ENCODE measurements at places on chromosomes 5 and 9.

- no peak for DNase-seq
These were observed 59.4 kb downstream of the GRAMD2B start for GRCh38 chr5:126482591-126482990.

GRCh38 chr9:134356496-134357470 lies 30.5 kb downstream of the RXRA start:
- DNase-seq: no peak

- no peak for DNase-seq
These were observed 6.0 kb downstream of the POU5F2 start for GRCh38 chr5:93735378-93735777.

DNA sequence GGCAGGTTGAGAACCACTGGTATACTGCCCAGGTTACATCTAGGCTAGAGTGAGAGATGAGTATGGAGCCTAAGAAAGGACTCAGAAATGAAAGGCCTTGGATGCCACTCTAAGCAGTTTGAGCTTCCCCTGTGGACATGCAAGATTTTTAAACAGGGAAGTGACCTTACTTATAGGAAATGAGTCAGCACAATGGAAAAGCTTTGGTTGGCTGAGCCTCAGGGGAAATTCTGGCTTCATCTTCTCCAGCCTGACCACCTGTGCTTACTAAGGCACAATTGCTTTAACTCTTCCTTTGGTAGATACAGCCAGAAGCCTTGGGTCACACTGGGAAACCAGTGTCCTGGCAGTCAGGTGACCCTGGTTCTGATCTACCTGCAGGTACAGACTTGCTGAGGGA lies 380.2 kb upstream of the ZNF462 start:
- DNase-seq: no peak

DNA sequence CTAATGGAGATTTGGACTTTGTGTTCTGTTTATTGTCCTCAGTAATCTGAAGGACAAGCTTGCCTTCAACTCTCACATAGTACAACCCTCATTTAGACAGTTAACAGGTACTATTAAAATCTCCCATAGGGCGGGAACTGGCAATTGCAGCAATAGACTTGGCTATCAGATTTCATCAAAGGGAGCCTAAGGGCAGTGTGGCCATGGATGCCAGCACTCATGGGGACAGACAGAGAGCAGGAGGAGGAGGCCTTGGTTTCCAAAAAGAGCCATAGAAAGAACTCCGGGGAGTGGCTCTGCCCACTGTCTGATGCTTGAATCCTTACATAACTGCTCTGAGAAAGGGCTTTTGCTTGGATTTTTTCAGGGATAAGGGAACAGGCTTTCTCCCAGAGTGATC lies 6.8 kb downstream of the SLC36A1 start:
- no peak for DNase-seq

DNA sequence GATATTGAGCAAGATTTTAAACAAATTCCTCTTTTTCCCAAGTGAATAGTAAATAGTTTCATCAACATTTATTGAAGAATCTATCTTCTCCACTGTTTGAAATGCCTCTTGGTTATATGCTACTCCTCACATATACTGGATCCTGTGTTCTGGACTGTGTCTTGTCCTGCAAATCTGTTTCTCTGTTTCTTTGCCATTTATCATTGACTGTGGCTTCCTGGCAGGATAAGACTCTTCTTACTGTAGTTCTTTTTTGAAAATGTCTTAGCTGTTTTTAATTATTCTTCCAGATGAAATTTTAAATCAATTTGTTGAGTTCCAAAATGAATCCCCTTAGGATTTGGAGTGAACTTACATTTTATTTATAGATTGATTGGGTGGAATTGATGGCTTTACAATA lies 27.8 kb downstream of the RALGPS1 start:
- no peak for DNase-seq

DNA sequence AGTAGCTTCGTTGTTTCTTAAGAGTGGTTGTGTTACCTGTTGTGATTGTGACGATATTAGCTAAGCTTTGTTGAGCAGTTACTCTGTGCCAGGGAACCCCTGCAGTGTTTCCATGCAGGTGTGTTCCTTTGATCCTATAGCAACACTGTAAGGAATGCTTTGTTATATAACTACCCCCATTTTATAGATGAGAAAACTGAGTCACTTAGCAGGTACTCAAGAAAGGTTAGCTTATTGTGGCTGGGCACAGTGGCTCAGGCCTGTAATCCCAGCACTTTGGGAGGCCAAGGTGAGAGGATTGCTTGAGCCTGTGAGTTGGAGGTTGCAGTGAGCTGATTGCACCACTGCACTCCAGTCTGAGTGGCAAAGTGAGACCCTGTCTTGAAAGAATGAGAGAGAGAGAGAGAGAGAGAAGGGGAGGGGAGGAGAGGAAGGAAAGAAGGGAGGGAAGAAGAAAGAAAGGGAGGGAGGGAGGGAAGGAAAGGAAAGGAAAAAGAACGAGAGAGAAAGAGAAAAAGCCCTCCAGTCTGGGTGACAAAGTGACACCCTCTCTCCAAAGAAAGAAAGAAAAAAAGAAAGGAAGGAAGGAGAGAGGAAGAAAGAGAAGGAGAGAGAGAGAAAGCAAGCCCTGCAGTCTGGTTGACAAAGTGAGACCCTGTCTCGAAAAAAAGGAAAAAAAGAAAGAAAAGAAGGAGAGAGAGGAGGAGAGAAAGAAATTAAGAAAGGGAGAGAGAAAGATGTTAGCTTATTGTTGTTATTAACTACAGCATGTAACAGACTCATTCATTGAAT lies 85.6 kb upstream of the RARS1 start:
- no peak for DNase-seq

DNA sequence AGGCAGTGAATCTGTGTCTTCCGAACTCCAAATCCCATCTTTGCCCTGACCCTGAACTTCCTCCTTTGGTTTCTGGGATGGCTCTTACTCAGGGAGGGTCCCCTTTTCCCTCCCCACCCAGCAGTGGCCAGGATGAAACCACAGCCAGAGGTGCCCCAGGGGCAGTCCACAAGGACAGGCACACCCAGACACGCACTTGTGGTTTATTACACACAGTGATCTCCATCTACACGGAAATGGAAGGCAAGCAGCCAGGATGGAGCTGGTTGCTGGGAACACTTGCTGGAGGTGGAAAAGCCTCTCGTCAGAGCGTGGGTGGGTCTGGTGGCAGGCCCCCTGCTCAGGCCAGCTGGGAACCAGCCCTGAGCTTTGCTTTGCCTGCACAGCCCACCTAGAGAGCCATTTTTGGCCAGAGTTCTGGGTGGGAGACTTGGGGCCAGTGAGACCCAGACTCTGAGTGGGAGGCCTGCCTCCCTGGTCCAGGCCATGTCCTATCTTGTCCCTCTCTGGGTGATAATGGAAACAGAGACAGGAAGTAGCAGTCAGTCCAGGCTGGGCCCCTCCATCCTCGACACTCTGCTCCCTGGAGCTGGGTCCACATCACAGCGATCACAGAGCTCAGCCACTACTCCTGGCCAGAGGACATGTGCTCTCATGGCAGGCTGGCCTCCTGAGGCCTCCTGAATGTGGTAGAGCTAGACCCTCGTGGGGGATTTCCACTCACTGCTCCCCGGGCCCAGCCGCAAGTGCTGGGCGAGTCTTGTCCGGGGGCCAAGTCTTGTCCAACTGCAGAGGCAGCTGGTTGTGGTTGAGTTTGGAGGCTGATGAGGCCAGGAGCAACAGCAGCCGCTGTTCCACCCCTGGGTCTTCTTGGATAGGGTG lies 5.1 kb upstream of the PHYKPL start:
- no peak for DNase-seq

GRCh38 chr9:133100506-133101355 lies 20.3 kb downstream of the RALGDS start:
- DNase-seq: no peak

- DNase-seq: no peak
These were observed 16.7 kb upstream of the TNPO1 start for GRCh38 chr5:72799721-72800120.

DNA sequence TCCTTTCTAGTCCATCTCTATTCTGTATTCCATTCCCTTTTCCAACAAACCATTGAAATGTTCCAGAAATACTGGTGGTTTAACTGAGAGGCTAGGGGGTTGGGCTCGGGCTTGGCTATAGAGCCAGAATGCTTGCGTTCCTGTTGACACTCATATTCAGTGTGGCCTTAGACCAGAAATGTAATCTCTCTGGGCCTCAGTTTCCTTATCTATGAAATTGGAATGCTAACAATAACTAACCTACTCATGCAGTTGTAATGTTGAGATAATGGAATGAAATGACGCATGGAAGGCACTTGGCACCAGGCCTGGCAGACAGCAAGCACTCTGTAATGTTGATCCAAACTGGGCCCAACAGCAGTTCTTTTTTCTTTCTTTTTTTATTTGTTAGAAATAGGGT lies 26.8 kb downstream of the JADE2 start:
- no peak for DNase-seq

DNA sequence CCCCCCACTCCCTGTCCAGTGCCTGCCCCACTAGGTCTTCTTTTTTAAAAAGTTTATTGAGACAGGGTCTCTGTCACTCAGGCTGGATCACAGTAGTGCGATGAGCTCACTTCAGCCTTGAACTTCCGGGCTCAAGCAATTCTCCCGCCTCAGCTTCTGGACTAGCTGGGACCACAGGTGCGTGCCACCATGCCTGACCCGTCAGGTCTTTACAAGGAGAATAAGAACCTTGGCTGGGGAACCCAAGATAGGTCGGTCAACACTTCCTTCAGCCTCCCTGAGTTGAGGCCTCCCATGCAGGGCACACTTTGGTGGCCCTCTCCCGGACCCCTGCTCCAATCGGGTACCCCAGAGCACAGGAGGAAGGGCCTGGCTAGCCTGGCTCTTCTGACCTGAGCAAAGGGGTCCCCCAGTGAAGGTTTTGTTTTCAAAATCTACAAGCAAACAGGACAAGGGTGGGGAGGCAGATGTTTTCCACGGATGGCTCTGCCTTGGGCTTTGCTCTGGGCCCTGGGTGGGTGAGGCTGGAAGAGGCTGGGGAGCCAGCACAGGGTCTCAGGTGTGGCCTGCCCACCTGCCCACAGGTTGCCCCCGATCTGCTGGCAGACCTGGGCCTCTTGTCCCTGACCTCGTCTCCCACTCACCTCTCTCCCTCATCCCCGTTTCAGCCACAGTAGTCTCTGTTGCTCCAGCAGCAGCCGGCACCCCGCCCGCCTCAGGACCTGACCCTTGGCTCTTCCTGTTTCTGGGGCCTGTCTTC lies 108.7 kb upstream of the PHYKPL start:
- DNase-seq: no peak

- no peak for DNase-seq
These were observed 36.0 kb downstream of the FAM78A start for GRCh38 chr9:131240047-131240921.

- peak; percentile 72 for DNase-seq
These were observed 25.3 kb upstream of the ENHO start for GRCh38 chr9:34547960-34548611.

GRCh38 chr5:148805326-148806290 lies 20.8 kb upstream of the ADRB2 start:
- peak; percentile 21 for DNase-seq

DNA sequence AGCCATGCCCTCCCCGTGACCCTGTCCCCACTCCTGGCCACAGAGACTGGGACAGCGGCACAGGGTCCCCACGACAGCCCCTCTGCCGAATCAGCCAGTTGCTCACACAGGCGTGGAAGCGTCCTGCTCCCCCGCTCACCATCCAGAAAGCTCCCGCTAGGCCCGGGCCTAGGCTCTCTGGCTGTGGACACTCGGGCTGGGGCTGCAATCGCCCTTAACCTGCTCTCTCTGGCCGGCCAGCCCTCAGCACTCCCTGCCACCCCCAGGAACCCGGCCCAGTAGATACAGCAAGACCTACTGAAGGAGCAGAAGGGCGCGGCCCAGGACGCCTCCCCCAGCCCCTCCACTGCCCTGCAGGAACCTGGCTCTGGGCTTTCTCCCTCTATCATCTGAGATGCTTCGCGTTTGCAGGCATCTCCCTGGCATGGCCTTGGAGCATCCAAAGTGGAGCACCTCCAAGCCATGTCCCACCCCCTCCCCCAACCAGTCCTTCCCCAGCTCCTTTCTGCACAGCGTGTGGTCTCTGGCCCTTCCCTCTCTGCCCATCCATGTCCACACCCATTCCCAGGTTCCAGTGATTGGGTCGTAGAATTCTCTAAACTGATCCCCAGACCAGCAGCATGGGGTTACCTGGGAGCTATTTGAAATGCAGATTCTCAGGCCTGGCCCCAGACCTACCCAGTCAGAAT lies 113.7 kb upstream of the LMX1B start:
- DNase-seq: no peak

- no peak for DNase-seq
These were observed 1365.5 kb upstream of the CDH9 start for GRCh38 chr5:28403846-28404245.

GRCh38 chr9:114898741-114899140 lies 31.6 kb downstream of the TNFSF8 start:
- no peak for DNase-seq

- no peak for DNase-seq
These were observed 39.3 kb downstream of the GLRA1 start for GRCh38 chr5:151885138-151885908.

DNA sequence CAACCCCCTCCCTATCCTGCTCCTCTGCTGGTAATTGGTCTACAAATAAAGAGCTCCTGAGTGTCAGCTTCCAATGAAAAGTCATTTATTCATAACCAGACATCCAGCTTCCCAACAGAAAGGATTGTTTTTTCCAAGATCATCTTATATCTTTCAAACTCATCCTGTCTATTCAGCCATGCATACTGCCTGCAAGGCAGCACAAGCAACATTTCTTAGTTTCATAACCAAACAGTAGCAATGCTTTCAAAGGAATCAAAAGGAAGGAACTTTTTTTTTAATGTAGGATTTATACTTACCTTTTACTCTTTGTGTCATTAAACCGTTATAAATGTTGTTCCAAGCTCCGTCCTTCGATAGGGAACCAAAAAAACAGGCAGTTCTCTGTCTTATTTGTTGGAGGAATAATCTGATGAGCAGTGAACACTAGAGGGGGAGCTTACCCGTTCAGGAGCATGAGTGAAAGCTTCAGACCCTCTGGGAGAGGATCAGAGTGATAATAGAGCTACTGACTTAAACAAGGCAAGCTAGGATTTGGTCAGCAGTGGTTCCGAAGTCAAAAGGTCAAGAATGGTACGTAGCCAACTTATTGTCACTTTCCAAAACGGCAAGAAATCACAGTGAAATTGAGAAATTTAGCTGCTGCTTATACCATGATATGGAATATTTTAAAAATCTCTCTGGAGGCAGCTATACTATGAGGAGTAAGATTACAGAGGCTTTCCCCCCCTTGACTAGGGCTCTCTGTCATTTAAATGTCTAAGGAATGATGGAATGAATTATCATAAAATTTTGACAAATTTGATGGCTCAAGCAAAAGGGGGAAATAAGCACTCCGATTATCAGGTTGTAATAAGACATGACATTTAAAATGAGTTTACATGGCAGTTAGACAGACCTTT lies 892.9 kb downstream of the NR2F1-AS1 start:
- peak; percentile 53 for DNase-seq

GRCh38 chr5:35001842-35002241 lies 45.9 kb downstream of the AGXT2 start:
- DNase-seq: no peak

Measured in midbrain (tissue), 1 donor.